Fibroblast of mammary gland (primary cell): ENCODE measurements at places on chromosomes 2 and 18.
A peak's percentile ranks its signal among the peaks of the same experiment; 100 is the strongest.

DNA sequence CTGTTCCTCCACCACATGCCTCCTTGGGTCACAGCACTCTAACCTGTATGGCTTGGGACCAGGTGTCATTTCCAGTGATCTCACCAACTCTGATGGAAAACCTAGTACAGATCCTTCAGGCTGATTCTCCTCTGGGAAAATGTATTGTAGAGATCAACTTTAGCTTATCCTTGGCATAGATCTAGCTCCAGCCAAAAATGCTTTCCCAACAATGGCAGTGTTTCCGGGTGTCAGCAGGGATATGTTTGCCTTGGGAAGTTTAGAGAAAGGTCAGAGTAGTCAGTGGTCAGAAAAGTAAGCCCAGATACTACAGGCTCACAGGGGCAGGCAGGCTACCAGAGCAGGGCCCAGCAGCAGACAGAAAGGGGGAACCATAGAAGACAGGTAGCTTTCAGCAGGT lies 73.6 kb downstream of the CD8B2 start:
- DNase-seq, result no peak

DNA sequence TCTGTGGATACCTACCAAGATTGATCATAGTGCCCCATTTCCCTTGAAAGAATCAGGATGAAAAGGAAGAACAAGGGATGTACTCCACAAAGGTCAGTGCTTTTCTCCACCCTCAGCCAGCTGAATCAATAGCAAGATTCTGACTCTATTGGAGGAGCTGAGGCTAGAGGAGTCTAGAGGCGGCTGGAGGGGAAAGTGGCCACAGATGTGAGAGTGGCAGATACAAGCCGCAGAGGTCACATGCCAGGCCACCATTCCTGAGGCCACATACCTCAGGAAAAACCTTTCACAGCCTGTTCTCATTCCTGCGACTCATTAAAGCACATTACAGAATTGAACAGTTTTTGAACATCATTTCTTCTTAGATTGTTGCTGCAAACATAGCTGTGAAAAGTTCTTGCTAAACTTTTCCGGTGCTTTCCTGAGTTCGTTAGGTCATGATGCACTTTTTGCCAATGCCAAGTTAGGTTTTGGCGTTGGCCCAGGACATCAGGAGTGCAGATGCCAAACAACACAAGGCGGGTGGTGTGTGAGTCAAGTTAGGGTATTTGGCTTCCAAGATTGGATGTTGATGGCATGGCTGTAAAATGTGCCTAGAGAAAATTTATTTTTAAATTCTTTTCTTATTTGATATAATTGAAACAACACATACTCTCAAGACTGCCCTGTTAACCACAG lies 160.7 kb upstream of the SP5 start:
- DNase-seq, result peak; percentile 87

- peak; percentile 19 for DNase-seq
Observed at GRCh38 chr2:54876764-54877163, 153.3 kb downstream of the EML6 start.

GRCh38 chr2:215830304-215830703 lies 183.0 kb downstream of the MREG start:
- peak; percentile 96 for DNase-seq

DNA sequence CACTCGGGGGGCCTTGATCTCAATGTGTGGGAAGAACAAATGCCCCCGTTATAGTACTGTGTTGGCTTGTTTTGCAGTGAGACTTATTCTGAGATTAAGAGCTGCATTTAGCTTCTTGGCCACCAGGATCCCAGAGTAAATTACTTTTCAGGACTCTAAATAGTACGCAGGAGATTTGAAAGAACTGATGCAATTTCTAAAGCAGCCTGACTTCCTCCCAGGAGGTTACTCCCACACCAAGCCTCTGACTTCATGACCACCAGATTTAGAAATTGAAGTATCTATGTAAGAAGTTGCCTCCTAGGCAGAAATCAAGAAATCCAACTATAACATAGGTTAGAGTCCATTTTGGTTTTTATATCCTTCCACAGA lies 67.0 kb downstream of the FEZ2 start:
- peak; percentile 88 for DNase-seq

DNA sequence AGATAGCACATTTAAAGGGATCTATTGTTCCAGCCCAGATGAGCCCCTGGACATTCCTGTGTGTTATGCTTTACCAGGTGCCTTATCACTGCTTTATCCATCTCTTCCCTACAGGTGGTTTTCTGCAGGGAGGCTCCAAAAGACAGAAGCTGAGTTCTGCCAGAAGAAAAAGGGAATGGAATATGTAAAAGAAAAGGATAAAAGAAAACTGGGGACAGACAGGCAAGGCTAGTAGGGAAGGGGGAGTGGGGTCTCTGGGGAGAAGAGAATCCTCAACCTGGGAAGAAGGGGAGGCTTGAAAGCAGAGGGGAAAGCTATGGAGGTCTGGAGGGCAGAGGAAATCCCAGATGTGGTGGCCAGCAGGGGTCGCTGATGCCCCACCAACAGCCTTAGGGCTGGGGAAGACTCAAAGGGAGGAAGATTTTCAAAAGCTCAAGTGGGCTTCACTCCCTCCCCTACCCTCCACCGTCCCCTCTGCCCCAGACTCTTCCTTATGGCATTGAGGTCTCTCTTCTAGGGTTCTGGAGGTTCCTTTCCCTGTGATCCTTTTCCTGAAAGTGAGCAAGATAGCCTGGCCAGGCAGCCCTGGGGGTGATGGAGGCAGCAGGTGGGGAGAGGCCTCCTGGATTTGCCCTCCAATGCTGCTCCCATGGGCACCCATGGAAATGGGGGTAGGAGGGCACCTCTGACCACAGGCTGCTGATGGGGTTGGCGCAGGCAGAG lies 178.1 kb upstream of the PKDCC start:
- peak; percentile 64 for DNase-seq

DNA sequence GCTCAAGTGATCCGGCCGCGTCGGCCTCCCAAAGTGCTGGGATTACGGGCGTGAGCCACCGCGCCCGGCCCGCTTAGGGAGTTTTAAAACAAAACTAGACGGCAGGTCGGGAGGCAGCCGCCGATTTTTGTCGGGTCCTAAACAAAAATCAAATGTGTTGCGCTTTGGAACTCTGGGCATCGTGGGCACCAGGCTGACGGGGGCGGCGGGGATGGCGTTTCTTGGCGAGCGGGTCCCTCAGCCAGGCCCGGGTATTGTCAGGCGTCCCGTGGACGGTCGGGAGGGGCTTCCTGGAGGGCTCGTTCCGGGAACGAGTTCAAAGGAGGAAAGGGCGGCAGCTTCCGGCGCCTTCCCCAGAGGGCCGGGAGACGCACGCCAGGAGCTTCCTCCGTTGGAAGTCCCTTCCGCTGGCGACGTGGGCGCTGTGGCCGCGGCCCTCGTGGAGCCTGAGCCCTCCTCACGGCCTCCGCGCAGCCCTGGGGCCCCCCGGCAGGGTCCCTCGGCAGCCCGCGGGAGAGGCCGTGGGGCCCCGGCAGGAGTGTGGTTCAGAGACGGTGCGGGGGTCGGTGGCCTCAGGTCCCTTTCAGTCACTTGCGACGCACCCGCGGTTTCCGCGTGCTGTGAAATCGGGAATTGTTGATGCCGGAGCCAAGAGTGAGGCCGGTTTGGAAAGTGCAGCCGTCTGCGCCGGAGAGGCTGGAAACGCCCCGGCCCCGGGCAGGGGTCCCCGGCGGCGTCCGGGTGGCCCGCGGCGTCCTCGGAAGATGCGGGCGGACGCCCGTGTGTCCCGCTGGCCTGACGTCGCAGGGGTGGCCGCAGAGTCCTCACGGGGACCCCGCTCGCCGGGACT lies 59.3 kb downstream of the EMILIN2 start:
- peak; percentile 26 for DNase-seq

DNA sequence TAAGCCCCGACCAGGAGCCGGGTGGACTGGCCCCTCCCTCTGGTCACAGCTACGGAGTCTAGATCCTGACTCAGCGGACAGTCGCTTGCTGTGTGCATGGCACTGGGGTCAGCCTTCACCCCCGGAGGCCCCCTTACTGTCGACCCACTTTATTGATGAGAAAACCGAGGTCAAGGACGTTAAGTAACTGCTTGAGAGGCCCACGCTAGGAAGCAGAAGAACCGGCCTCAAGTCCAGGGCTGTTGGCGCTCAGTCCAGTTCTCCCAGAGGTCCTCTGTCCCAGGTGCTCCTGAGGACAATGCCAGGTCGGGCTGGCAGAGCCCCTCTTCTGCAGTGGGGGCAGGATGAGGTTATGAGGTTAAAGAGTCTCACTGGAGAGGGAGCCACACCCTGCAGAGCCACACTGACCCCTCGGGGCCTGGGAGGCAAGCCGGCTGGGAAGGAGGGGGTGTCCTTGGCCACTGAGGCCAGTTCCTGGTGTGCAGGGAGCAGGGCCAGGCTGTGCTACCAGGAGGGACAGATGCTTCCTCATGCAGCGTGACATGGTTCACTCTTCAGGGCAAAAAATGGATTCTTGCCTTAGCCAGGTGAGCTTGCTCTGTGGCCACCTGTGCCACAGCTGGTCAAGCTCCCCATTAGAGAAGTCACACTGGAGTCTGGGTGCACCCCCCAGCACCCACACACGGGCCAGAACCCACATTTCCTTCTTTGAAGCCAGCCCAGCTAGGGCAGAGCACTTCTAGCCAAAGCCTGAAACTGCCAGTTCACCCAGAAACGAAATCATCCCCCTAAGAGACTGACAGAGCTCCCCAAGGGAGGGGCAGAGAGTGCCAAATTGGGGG lies 47.3 kb upstream of the HPCAL1 start:
- DNase-seq, result no peak

DNA sequence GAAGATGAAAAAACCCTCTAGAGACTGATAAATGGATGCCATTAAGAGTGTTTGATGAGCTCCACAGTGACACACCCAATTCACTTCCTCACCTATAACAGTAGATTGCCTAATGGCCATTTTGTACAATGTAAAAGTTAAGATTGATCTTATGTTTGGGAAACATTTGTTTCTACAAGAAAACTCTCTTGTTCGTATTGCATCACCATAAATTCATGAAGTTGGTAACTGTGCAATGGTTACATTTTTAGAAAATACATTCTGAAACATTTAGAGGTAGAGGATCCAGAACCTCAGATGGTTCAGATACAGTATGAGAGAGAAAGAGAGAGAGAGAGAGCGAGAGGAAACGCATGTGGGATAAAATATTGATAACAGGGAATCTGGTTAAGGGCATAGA lies 31.8 kb downstream of the DAPL1 start:
- no peak for DNase-seq

DNA sequence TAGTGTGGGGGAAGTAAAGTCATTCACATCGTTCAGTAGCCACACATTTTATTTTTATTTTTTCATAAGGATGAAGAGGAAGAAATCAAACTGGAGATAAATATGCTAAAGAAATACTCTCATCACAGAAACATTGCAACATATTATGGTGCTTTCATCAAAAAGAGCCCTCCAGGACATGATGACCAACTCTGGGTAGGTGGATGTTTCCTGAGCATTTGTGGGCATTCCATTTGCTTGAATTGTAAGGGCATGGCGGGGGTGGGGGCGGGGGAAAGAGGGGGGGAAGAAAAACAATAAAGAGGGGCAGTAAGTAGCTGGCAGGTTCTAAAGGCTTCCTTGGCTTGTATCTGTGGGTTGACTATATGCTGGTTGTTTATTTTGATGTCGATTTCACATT lies 126.4 kb downstream of the MAP4K4 start:
- peak; percentile 76 for DNase-seq

DNA sequence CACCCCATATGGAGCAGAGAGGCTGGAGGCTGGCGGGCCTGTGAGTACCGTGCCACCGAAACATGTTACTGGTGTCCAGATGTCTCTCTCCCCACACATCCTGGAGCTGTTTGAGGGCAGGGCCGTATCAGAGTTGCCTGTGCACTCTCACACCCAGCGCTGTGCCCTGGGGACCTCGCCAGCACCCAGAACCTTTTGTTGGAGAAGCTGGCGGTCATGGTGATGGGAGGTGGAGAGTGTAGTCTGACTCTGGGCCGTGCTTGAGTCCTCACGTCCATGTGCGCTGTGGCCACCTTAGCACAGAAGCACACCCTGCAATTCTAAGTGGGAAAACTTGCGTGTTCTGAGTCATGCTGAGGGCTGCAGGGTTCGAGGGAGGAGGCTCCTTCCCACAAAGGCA lies 259.2 kb downstream of the NDUFA10 start:
- no peak for DNase-seq

DNA sequence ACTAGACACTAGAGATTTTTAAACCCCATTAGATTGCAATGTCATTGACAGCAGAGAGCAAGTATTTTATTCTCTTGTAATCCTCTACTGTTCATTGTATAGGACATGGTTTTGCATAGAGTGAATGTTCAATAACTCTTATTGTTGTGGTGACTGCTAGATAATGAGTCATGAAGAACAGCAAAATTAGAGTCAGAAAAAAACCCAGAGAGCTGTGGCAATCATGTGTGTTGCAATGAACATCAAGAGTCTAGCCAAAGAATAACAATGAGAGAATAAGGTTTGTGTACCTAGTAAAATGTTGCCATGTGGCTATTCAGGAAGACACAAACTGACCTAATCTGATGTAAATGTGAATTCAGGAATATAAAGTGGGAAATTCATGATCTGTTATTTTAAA lies 684.0 kb downstream of the DSC3 start:
- DNase-seq, result peak; percentile 4

DNA sequence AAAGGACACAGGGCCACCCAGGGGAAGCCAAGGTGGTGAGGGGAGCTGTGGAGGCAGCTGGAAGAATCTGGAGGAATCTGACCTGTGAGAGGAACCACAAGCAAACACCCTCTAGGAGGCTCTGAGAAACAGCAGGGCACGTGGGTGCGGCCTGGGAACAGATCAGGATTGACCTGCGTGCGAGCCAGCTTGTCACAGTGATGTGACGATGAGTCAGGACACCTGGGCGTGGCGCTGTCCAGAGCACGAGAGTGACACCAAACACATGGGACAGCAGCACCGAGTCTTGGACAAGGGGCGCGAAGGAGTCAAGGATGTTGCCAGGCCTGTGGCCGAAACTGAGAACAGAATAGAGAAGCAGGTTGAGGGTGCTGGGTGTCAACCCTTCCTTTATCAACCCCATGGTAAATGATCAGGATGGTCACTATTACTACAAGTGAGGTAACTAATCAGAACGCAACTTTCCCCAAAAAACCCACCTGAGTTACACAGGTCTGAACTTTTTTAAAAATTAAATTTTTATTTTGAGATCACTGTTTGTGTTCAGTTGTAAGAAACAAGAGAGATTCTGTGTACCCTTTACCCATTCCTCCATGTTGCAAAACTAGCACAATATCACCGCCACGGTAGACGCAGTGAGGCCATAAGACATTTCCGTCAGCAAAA lies 637 bp upstream of the SFT2D3 start:
- DNase-seq, result no peak

DNA sequence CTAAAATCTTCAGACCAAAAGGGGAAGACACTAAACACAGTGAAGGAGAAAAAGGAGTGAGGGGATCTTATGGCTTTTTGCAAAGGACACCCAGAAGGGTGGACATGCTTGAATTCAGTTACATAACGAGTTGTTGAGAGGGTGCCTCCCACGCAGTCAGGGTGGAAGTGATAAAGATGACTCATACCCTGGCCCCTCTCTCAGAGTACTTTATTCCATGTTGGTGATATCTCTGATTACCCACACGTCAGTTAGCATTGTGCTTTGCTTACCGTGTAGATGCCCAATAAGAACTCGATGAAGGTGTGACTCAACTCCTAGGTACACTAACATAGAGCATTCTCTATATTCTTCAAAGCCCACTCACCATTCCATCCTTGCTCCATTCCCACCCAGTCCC lies 44.4 kb downstream of the EN1 start:
- no peak for DNase-seq
